ENCODE measurements at places on chromosomes 1 and 21.

DNA sequence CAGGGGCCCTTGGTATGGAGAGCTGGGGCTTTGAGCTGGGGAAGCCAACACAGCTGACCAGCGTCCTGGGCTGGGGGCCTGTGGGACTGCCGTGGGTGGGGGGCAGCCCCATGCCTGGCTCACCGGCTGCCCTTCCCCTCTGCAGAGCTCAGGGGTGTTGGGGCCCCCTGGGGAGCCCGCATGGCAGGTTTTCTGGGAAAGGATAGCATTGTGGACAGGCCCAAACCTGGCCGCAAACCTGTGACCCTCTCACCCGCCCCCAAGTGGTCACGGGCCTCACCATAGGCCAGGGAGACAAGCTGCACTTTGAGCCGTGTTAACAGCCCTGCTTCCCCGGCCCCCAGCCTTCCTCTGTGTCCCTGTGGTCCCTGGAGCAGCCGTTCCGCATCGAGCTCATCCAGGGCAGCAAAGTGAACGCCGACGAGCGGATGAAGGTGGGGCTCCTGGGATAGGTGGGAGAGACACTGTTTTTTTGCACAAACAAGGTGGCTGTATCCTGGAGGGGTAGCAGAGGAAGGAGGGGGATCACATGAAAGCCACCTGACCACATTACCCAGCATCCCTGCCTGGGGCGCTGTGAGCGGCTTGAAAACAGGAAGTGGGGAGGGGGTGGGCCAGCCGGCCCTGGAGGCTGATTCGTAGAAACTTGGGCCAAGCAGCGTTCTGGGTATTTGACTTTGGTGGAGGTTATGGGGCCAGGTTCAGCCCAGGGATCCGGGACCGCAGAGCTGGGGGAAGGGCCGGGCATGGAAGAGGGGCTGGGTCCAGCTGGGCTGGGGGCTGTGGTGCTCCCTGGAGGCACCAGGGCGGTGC is 65.9 kb downstream of the PIK3CD start:
- peak; percentile 21 for DNase-seq

DNA sequence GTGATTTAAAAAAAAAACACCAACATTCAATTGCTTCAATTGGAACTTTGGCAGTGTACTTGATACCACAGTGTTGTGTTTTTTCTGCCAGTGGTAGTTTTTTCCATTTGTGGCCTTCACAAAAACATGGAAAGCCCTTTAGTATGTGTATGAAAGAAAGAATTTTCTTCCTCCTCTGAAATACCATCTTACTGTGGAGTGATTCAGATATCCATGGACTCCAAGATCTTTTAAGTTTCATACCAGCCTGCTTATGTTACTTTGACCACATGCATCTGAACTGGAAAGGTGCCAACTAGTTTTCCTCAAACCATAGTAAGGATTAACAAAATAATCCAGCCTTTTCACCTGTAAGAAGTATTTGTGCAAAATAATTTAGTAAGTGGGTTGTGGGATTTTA is 3.4 kb downstream of the PPP2R5A start:
- DNase-seq, result no peak

DNA sequence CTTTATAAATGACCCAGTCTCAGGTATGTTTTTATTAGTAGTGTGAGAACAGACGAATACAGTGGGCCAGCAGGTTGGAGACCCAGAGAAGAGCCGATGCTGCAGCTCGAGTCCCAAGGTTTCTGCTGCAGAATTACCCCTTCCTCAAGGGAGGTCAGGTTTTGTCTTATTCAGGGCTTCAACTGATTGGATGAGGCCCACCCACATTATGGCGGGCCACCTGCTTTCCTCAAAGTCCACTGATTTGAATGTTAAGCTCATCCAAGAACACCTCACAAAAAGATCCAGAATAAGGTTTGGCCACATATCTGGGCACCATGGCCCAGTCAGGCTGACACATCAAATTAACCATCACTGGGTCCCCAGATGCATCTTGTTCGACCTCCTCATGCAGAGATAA is 40.9 kb downstream of the FBXO2 start:
- DNase-seq, result no peak

DNA sequence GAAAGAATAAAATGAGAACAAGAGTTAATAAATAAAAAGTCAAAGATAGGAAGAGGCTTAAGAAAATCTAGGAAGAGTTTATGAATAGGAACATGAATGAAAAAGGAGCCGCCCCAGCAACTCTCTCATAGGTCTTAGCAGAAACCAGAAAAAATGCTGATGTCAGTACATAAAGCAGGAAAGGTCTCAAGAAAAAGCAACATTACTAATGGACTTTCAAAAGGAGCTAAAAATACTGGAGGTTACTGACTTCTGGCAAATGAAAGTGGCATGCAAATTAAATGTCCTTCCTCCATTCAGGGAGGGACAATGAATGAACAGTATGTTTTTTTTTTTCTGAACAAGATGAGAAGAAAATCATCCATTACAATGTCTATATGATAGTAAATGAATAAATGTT is 387.6 kb downstream of the BRINP2 start:
- no peak for DNase-seq

GRCh38 chr1:61670016-61670415 is 54.9 kb downstream of the TM2D1 start:
- DNase-seq, result no peak

- no peak for DNase-seq
Measured at GRCh38 chr21:14685568-14685967, 139.5 kb upstream of the SAMSN1 start.

GRCh38 chr1:14756589-14757285 is 158.3 kb downstream of the KAZN start:
- no peak for DNase-seq

- DNase-seq, result no peak
Measured at GRCh38 chr1:178145605-178146004, 51.7 kb downstream of the RASAL2 start.

- no peak for DNase-seq
Measured at GRCh38 chr1:15460708-15461095, 4.2 kb downstream of the CELA2A start.

GRCh38 chr21:8988696-8989095 is 1532.7 kb upstream of the TPTE start:
- no peak for DNase-seq

DNA sequence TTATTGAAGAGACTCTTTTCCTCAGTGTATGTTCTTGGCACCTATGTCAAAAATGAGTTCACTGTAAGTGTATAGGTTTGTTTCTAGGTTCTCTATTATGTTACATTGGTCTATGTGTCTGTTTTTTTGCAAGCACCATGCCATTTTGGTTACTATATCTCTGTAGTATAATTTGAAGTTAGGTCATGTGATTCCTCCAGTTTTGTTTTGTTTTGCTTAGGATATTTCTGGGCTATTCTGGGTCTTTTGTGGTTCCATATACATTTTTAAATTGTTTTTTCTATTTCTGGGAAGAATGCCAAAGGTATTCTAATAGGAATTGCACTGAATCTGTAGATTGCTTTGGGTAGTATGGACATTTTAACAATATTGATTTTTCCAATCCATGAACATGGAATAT is 13.2 kb downstream of the TMED5 start:
- DNase-seq, result no peak

GRCh38 chr1:156233426-156234127 is 8.4 kb upstream of the BGLAP start:
- DNase-seq, result no peak

DNA sequence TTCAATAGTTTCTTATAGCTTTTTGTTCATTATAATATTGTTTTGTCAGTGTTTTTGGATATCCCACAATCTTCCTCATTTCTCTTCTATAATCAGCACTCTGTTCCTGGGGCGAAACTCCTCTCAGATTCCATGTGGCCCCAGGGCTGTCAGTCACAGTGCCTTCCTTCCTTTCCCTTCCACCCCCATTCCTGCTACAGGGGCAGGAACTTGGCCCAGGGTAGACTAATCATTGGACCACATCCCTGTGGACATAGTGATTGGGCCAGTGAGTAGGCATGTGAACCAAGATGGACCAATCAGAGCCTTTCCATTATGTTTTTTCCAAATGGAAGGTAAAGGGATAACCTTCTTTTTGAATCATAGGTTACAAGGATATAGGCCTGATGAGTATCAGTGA is 78.3 kb downstream of the PGM1 start:
- DNase-seq, result no peak

DNA sequence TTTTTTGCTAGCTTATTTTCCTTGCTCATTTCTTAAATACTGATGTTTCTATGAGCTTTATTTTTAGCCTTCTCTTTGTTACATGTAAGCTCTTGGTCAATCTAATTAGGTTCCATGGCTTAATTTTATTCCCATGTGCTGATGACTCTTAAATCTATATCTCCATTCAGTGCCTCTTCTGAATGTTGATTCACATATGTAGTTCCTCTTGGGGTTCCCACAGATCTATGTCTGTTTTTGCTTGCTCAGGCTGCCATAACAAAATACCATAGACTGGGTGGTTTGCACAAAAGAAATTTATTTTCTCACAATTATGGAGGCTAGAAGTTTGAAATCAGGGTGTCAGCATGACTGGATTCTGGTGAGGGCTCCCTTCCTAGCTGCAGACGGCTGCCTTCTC is 58.3 kb upstream of the PLA2G4A start:
- DNase-seq, result no peak

DNA sequence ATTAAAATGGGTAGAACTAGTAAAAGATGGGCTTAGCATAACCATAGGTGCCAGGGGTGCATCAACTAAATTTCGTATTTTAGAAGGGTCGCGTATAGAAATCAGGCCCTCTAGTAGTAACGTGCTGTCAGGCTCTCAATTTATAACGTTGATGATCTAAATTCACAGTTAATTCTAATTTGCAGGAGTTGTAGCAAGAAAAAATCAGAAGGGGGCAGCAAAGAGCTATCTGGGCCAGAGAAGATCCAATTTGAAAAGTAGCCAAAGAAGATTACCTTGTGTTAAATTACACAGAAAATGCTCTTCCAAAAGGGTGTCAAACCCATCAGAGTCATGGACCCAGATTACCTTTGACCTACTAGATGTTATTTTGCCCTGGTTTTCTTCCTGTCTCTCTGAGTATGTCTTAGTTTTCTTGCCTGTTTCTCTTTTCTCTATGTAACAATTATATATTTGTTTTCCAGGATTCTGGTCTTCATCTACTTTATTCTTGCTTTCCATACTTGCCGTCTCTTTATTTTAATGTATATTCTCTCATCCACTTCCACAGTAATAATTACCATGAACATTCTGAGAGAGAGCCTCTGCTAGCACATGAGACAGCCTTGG is 1030.9 kb downstream of the AMY1C start:
- no peak for DNase-seq

GRCh38 chr1:15941044-15941840 is 34.7 kb downstream of the ZBTB17 start:
- DNase-seq, result no peak

- DNase-seq, result no peak
Measured at GRCh38 chr1:86423873-86424272, at the start of gene CLCA2. Gene CLCA2 (plus strand): TSS chr1:86424171. CDS start chr1:86424248, 77 bp downstream.

DNA sequence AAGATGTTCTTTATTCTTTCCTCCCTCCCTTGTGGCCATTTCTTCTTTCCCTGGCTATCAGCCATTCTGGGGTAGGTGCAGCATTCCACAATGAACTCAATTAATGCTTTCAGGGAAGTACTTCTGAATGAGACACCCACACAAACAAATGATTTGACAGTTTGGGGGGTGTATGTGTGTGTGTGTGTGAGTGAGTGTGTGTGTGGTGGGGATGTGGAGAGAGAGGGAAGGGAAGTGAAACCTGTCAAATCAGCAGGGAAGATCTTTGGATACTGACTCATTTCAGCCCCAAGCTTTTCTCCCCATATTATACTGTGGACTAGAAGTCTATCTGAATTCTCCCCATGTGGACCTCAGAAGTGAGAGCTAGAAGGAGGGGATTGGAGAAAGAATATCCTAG is 154.9 kb upstream of the CD34 start:
- no peak for DNase-seq

GRCh38 chr1:28718586-28719331 is 18.0 kb upstream of the YTHDF2 start:
- DNase-seq, result no peak

DNA sequence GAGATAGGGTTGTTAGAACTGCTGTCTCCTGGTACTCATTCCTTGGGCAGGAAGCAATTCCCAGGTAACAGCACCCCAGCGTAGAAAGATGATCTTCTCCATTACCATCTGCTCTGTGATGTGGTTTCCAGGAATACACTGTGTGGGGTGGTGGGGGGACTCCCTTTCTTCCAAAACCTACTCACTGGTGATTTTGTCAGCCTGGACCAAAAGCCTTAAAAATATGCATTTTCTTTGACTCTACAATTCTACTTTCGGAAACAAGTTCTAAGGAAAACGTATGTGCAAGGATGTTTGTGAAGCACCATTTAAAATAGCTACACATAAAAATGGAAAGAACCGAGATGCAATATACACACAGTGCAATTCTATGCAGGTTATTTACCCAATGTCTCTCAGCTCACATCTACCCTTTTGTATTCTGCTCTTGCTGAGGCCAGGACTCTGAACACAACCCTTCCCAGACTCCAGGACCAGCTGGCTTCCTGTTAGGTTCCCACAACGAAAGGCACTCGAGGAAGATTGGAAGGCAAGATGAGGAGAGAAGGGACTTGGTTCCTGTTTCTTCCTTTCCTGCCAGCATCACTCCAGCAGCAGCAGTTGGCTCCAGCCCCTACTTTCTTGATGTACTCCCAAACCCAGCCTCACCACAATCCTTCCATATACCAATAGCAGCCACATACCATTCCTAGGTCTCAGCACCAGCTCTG is 33.0 kb upstream of the GJB5 start:
- DNase-seq, result no peak

- DNase-seq, result no peak
Measured at GRCh38 chr1:116433275-116434257, 60.5 kb downstream of the ATP1A1 start.

DNA sequence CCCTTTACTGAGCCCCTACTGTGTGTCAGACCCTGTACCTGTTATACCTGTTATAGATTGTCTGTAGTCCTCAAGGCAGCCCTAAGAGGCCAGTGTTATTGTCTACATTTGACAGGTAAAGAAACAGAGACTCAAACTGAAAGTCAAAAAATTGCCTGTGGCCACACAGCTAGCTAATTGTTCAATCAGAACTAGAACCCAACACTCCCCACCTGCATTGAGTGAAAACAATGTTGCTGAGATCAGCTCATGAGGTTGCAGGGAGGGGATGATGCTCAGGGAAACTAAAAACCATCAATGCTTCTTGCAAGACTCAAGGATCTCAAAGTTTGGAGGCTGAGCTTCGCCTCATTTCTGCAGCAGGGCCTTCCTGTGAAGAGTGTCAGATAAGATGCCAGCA is 109.5 kb upstream of the LMO4 start:
- no peak for DNase-seq

GRCh38 chr1:69985901-69986439 is 219.4 kb downstream of the LRRC40 start:
- DNase-seq, result no peak

DNA sequence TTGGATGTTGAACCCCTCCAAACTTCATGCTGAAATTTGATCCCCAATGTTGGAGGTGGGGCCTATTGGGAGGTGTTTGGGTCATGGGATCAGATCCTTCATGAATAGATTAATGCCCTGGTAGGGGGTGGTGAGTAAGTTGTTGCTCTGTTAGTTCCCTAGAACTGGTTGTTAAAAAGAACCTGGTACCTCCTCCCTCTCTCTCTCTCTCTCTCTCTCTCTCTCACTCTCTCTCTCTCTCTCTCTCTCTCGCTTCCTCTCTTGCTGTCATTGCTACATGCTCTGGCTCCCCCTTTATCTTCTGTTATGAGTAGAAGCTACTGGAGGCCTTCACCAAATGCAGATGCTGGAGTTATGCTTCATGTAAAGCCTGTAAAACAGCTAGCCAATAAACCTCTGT is 498.2 kb upstream of the NR5A2 start:
- no peak for DNase-seq

All from kidney epithelial cell (primary cell).